Vagina (tissue), 2 donors: ENCODE measurements at places on chromosomes 4 and X.

DNA sequence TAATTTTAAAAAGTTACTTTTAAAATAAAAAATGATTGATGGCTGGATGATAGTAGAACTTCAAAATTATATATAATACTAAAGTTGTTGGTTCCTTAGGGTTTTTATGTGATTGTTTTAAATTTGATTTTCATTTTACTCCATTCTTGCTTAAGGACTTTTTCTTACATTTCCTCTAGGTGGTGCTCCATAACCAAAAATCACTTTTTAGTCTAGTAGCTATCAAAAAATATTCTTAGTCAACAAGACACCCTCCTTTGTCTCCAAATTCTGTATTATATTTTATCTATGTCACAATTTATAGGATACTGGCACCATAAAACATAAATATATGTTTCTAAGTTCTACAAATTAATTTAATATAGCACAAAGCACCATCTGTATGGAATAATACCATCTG lies 67.2 kb upstream of the BRWD3 start:
- no peaks in the 10 kb centered on the region for H3K36me3 ChIP-seq
- H3K4me1 ChIP-seq = no peaks in the 10 kb centered on the region
- H3K27me3 ChIP-seq = no peaks in the 10 kb centered on the region
- H3K4me3 ChIP-seq = no peak overlapping the region

DNA sequence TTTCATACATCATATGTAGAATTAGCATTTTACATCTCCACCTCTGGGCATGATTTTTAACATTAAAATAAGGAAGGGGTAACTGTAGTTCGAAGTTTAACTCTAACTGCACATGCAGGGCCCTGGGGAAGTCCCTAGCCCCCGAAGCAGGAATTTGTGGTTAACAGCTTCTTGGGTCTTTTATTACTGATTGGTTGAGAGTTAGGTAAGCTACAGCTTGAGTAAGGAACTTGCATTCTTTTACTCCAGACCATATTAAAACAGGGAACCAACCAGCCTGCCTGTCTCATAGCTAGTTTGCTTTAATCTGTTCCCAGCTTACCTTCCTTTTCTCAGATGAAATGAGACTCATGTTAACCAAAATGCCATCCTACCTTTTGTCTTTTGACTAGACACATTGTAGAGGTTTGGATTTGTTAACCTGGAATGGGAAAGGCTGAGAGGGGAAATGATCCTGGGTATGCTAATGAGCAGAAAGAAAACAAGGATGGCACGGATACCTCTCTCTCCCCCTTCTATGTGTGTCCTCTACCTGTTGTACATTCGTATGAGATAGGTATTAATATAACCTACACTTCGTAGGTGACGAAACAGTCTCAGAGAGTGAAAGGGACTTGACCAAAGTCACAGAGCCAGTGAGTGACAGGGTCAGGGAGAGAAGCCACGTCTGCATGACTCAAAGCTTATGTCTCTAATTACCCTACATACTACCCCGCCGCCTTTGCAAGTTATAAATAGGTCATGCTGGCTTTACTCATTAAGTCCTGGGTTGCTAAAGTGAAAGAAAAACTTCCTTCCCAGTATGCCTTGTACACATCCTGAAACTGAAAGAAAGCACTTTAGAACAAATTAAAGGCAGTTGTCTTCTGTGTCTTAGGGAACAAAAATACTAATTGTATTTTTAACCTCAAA lies 119.5 kb upstream of the AFF2 start:
- H3K36me3 ChIP-seq = no peaks in the 10 kb centered on the region
- no peak overlapping the region for H3K4me3 ChIP-seq
- no peaks in the 10 kb centered on the region for H3K4me1 ChIP-seq
- DNase-seq = no peak
- H3K27ac ChIP-seq = no peak overlapping the region

DNA sequence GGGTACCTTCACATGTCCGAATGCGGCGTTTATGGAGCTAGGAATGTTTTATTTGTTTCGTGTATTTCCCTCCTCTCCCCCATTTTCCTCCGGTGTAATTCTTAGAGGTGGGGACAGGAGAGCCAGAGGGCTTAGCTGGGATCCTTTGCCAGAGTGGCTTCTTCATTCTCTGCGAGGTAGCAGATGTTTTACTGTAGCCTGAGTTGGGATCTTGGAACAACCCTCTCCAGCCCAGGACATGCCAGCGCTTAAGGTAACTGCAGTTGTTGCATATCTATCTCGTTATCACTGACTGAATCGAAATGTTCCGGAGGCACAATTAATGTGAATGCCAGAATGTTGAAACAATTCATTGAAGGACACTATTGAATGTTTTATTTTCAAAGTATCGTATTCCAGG lies 59.0 kb upstream of the DYNLT3 start:
- no peak for DNase-seq
- no peaks in the 10 kb centered on the region for H3K27me3 ChIP-seq
- H3K4me3 ChIP-seq = peak overlapping the region; percentile 22
- H3K4me1 ChIP-seq = no peaks in the 10 kb centered on the region
- H3K27ac ChIP-seq = no peak overlapping the region

- no peaks in the 10 kb centered on the region for H3K27me3 ChIP-seq
- no peak overlapping the region for H3K27ac ChIP-seq
- no peak for DNase-seq
Measured at GRCh38 chr4:59920416-59920815, 1279.7 kb upstream of the ADGRL3 start.

- no peaks in the 10 kb centered on the region for H3K36me3 ChIP-seq
- no peak overlapping the region for H3K27ac ChIP-seq
- DNase-seq = no peak
- no peak overlapping the region for H3K4me3 ChIP-seq
Measured at GRCh38 chrX:1661048-1661921, 46.4 kb downstream of the ASMT start.

- no peaks in the 10 kb centered on the region for H3K36me3 ChIP-seq
- no peak overlapping the region for H3K27ac ChIP-seq
- H3K4me3 ChIP-seq = no peak overlapping the region
- DNase-seq = no peak
Measured at GRCh38 chr4:168642591-168642990, 145.7 kb downstream of the PALLD start.

- no peaks in the 10 kb centered on the region for H3K27me3 ChIP-seq
- no peak for DNase-seq
- no peaks in the 10 kb centered on the region for H3K36me3 ChIP-seq
- no peak overlapping the region for H3K27ac ChIP-seq
- no peaks in the 10 kb centered on the region for H3K4me1 ChIP-seq
Measured at GRCh38 chrX:1748408-1748807, 133.5 kb downstream of the ASMT start.

- H3K4me1 ChIP-seq = no peaks in the 10 kb centered on the region
- no peaks in the 10 kb centered on the region for H3K27me3 ChIP-seq
- H3K36me3 ChIP-seq = no peaks in the 10 kb centered on the region
- no peak overlapping the region for H3K4me3 ChIP-seq
- no peak for DNase-seq
Measured at GRCh38 chrX:96576368-96576767, 108.3 kb upstream of the DIAPH2 start.
